ENCODE measurements at places on chromosomes 1 and 21. TPM values are rescaled to one million over a fixed set of nuclear protein-coding genes. Genes with fewer than 3 reads are reported as not detected.

DUSP10 gene
- 25.4 TPM for total RNA-seq

SPRR2F gene
- total RNA-seq = not detected

KCNE1 gene
- total RNA-seq = 0.11 TPM

KRTAP21-2 gene
- total RNA-seq = not detected

- H3K36me3 ChIP-seq = no peaks in the 10 kb centered on the region
- no peak overlapping the region for H3K27ac ChIP-seq
- no peaks in the 10 kb centered on the region for H3K27me3 ChIP-seq
- no peak for DNase-seq
- H3K4me1 ChIP-seq = no peaks in the 10 kb centered on the region
Observed at GRCh38 chr1:220487297-220487820, 40.6 kb upstream of the MARK1 start.

DNA sequence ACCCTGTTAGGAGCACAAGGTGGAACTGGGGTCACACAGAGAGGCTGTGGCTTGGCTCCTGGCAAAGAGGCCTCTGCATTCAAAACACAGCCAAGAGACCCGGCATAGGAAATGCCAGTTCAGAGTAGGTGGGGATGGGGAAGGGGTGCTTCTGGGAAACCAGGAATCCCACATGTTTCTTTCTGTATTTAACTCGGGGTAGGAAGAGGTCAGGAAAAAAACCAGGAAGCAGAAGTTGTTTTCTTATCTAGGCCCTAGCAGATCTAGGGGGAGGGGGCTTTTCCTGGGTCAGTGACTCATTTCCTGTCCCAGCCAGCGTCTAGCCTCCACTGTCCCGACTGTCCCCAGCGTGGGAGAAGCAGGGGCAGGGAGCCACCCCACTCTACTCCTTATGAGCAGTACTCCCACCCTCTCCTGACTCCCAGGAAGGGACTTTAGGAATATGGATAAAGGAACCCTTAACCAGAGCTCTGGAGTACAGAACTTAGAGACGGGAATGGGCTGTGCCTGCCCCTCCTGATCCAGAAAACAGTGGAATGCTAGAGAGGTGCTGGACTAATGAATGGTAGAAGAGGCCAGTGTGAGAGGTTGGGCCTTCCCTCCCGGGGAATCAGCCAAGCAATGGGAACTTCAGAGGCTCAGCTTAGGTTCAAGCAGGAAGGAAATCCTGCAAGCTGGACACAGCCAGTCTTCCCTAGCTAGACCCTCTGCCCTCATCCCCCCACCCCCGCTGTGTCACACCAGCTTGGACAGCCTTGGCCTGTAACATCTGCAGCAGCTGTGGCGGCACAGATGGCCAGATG lies 5.7 kb downstream of the FHL3 start:
- H3K27ac ChIP-seq = peak overlapping the region; percentile 84
- H3K27me3 ChIP-seq = no peaks in the 10 kb centered on the region
- no peak for DNase-seq
- peaks cover 20% of the 10 kb centered on the region for H3K4me1 ChIP-seq
- no peak overlapping the region for H3K4me3 ChIP-seq

- peaks cover 18% of the 10 kb centered on the region for H3K4me1 ChIP-seq
- H3K36me3 ChIP-seq = peaks cover 25% of the 10 kb centered on the region
- H3K27me3 ChIP-seq = no peaks in the 10 kb centered on the region
Observed at GRCh38 chr1:11923827-11924113, 2.5 kb downstream of the KIAA2013 start.

DNA sequence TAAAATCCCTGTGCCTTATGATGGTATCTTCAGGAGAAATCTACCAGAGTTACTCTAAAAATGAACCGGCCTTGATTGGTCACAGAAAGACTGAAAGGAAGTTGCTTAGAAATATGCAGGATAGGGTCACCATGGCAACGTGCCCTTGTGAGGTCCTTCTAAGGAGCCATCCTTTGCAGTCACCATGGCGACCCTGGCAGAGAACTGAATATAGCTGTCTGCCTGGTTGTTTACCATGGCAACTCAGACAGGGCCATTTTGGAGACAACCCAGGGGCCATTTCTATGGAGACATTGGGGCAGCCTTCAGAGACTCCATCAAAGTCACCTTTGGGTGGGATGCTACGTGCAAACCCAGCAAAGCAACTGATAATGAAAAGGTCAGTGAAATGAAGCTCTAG lies 43.0 kb downstream of the SNX7 start:
- no peak overlapping the region for H3K4me3 ChIP-seq
- no peak overlapping the region for H3K27ac ChIP-seq
- no peak for DNase-seq
- H3K27me3 ChIP-seq = no peaks in the 10 kb centered on the region
- H3K36me3 ChIP-seq = no peaks in the 10 kb centered on the region

DNA sequence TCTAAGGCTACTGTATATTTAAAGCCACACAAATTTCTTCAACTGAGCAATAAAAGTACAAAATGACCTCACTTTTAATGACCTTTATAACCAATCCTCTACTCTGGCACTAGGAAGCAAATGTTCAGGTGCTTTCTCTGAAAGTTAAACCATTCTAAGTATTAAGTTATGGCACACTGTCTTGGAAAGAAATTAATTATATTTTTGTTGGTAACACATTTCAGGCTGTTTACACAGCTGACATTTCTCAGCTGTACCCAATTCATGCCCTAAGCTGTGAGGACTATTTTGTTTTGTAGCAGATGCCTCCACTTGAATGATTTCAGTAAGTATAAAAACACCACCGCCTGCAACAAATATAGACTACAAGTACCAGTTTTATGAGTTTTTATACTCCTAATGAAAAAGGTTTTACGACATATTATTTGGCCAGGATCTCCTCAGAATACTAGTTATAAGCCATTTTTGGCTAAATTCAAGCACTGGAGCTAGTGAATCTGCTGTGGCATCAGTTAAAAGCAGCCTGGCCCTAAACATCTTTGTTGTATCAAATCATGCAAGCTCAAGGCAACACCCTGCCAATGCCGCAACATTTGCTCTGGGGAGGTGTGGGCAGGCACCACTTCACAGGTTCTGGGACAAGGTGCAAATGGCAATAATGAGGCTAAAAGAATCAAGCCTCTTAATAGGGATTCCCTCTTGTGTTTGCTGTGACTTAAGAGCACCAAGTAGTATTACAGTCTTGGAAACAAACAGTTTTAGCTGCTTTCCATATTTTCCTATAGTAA lies 228.4 kb upstream of the DMRTA2 start:
- DNase-seq = no peak
- H3K27ac ChIP-seq = no peak overlapping the region
- H3K36me3 ChIP-seq = no peaks in the 10 kb centered on the region
- H3K4me1 ChIP-seq = no peaks in the 10 kb centered on the region
- H3K27me3 ChIP-seq = no peaks in the 10 kb centered on the region

DNA sequence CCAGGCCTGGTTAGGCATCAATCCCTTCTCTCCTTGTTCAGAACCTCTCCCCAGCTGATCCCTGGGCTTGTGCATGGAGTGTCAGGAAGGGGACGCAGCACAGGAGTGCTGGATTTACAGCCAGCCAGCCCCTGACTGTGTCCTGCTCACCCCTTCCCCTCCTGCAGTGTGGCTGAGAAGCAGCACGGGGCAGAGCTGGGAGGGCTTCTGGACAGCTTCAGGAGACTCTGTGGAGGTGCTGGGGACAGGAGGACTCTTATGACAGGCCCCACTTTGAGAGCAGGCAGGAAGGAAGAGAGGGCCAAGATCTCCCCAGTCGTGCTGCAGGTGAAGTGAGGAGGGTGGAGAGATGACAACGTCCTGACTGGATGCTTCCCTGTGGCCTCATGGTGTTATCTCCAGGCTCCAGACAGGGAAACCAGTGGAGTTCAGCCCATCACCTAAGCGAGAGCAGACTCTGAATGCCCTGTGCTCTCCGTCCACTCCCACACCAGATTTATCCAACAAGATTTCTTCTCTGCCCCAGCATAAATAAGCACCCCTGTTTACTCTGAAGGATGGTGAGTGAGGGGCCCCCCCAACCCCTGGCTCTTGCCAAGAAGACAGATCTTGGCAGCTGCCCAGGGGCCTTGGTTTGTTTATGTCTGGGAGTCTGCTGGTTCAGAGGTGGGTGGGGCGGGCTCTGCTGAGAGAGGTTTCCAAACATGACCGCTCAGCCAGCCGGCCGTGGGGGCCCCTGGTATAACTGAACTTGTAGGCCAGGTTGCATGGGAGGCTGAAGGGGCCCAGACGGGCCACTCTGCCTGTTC lies 21.3 kb downstream of the TMCC2 start:
- H3K4me1 ChIP-seq = no peaks in the 10 kb centered on the region
- H3K4me3 ChIP-seq = no peak overlapping the region
- H3K27ac ChIP-seq = no peak overlapping the region
- H3K36me3 ChIP-seq = no peaks in the 10 kb centered on the region

DNA sequence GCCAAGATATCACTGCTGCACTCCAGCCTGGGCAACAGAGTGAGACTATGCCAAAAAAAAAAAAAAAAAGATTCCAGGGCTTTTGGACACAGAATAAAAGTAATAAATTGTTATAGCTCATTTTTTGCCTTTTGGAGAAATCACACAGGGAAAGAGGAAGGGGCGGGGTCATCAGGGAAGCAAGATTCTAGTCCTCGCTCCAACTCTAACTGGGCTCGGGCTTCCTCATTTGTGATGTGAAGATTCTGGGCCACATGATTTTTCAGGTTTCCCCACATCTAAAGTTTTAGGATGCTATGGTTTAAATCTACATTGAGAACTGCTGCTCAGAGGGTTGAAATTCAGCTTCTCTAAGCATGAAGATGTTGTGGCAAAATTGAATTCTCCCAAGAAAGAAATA lies 179.3 kb upstream of the PLXNA2 start:
- no peaks in the 10 kb centered on the region for H3K36me3 ChIP-seq
- DNase-seq = no peak
- H3K27ac ChIP-seq = no peak overlapping the region

- H3K4me1 ChIP-seq = no peaks in the 10 kb centered on the region
- no peaks in the 10 kb centered on the region for H3K27me3 ChIP-seq
- no peak overlapping the region for H3K27ac ChIP-seq
- no peak for DNase-seq
- no peak overlapping the region for H3K4me3 ChIP-seq
Observed at GRCh38 chr21:19123053-19123452, 719.5 kb upstream of the TMPRSS15 start.

DNA sequence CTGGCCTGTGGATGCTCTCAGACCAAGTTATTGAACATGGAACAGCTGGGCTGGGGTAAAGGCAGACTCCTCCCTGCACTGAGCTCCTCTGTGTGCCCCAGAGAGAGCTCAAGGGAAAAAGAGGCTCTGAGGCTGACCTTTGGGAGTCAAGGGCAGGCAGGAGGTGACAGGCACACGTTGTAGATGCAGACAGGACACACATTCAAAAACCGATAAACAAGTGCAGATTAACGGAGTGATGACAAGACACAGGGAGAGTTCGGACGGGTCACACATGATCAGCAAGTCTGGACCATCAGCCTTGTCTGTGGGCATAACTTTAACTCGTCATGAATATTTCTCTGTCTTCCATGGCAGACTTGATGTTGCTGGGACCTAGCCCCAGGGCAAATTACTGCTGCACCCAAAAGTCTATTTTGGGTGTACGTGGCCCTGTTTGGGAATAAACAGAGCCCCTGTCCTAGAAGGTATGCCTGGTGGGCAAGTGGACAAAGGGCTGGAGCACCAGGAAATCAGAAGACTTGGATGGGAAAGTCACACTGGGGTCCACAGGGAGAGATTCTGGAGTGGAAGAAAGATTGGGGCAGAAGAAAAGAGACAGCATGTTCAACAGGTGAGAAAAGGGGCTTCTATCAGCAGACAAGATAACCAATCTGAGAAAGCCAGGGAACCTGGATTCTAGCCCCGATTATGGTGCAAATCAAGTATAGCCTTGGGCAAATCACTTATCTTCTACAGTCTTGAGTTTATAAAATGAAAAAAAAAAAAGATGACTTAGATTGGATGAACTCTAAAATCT lies 74.9 kb downstream of the PLXNA2 start:
- DNase-seq = no peak
- H3K27ac ChIP-seq = no peak overlapping the region
- no peaks in the 10 kb centered on the region for H3K36me3 ChIP-seq
- no peak overlapping the region for H3K4me3 ChIP-seq
- H3K4me1 ChIP-seq = no peaks in the 10 kb centered on the region
- no peaks in the 10 kb centered on the region for H3K27me3 ChIP-seq

DNA sequence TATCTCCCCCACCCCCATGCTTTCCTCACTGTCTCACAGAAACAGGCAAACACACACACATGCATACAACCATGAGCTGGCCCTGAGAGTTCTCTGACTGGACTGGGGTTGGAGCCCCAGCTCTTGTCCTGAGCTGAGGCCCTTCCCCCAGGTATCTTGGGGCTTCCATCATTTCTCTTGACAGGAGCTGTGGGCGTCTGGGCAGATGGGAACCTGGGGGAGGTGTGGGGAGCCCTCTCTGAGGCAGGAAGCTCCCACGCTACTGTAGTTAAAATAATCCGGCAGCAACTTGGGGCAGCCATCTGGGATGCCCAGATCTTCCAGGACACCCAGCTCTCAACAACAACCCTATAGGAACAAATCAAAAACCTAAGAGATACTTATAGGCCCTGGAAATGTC lies 2.7 kb upstream of the KIF21B start:
- DNase-seq = no peak
- no peak overlapping the region for H3K4me3 ChIP-seq
- H3K4me1 ChIP-seq = peaks cover 32% of the 10 kb centered on the region
- H3K36me3 ChIP-seq = no peaks in the 10 kb centered on the region
- H3K27ac ChIP-seq = no peak overlapping the region

DNA sequence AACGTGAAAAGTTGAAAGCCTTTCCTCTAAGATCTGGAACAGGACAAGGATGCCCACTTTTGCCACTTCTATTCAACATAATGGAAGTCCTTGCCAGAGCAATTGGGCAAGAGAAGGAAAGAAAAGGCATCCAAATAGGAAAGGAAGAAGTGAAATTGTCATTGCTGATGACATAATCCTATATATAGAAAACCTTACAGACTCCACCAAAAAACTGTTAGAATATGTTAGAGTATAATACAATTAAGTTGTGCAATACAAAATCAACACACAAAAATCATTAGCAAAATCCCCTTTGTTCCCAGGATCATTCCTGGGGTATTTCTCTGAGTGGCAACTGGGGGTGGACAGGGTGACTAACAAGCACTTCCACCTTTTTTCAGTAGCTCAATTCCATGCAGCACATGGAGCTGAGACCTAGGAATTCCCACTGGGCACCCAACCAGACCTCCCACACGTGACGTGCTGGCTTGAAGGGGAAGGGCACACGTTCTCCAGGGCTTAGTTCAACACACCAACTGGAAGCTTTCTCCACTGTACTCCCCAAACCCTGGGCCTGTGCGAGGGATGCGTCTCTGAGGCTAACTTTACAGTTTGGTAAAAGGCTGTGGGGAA lies 9.6 kb downstream of the STUM start:
- no peak overlapping the region for H3K4me3 ChIP-seq
- no peak overlapping the region for H3K27ac ChIP-seq

- no peaks in the 10 kb centered on the region for H3K36me3 ChIP-seq
- no peaks in the 10 kb centered on the region for H3K27me3 ChIP-seq
- no peak for DNase-seq
- H3K27ac ChIP-seq = peak overlapping the region; percentile 44
Observed at GRCh38 chr1:112872551-112872962, 83.4 kb downstream of the SLC16A1 start.

DNA sequence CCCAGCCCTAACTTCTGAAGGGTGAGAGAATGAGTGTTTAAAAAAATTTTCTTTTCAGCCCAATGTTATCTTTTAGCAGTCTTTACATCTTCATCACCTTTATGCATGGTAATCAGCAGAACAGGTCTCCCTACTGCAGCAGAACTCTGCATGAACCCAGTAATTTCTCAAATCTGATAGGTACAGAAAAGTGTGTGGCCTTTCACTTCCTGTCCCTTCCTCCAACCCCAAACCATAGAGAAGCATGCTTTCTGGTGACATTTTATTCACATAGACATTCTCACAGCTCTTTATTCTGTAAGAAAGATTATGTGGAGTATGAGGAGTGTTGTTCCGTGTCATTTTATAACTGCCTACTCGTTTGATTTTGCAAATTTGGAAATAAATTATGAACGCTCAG lies 68.6 kb downstream of the RPAP2 start:
- H3K4me3 ChIP-seq = no peak overlapping the region
- no peak overlapping the region for H3K27ac ChIP-seq
- DNase-seq = no peak
- no peaks in the 10 kb centered on the region for H3K27me3 ChIP-seq
- H3K36me3 ChIP-seq = no peaks in the 10 kb centered on the region

Data from CD8-positive, alpha-beta memory T cell (primary cell).